ENCODE measurements at places on chromosomes 1 and 21.

GRCh38 chr1:24555591-24556413, at the start of gene NCMAP:
NCMAP (plus strand) TSS chr1:24556087; CDS start chr1:24595431, 39,344 bp downstream.
- DNase-seq: no peak

- no peak for DNase-seq
Measured at GRCh38 chr1:171663854-171664575, 11.5 kb upstream of the MYOC start.

GRCh38 chr1:59016390-59016789, 232.5 kb upstream of the JUN start:
- no peak for DNase-seq

GRCh38 chr1:82371844-82372498, 571.2 kb downstream of the ADGRL2 start:
- DNase-seq: no peak

GRCh38 chr1:2466270-2466665, 9.8 kb upstream of the PLCH2 start:
- no peak for DNase-seq

DNA sequence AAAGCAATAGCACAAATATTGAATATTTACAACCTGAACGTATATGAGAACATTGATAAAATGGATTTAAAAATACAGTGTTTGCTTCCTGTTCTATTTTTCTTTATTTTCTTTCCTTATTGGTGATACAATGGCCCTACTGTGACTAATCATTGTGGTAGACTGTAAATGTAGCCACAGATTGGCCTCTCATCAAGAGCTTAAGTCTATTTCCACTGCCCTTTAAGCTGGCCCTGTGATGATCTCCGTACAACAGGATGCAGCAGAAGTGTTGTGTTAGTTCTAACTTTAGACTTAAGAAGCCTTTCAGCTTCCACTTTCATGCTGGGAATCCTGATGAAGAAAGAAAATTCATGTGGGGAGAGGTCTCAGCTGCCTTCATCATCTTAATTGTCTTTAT, 285.6 kb upstream of the B3GALT2 start:
- no peak for DNase-seq

- DNase-seq: no peak
Measured at GRCh38 chr1:61079296-61079897, 3.0 kb upstream of the NFIA start.
